ENCODE measurements at places on chromosomes 5 and 9.

- DNase-seq, result no peak
These were observed 52.1 kb downstream of the PPIC start for GRCh38 chr5:122984425-122984824.

DNA sequence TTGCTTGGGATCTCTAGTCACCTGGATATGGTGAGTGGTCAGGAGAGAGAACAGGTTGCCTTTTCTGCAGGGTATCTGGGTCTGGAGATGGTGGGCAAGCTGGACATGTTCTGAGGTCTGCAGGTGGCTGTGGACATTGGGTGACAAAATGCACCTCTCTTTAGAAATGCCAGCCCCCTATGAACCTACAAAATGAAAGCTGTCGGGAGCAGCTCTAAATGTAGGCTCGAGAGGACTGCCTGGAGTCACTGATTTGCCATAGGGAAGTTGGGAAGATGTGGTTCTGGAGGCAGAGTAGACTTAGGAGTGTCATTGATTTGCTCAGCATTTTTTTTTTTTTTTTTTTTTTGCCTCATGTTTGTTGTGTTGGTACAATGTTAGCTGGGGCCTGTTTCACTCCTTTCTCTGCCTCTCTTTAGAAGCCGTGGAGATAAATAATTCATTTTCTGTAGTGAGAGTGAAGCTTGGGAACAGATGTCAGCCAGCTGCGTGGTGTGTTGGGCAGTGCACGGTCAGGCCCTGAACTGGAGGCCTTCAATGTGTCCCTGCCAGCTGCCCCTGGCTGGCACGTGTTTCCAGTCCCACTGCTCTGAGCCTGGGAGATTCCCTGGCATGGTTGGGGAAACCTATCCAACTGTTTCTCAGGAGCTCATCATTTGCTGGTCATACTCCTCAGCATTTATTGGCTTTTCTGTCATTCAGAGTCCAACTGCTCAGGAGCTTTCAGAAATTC, 5.4 kb downstream of the RGS3 start:
- DNase-seq, result no peak

- no peak for DNase-seq
These were observed 45.4 kb downstream of the RCL1 start for GRCh38 chr9:4838189-4838546.

DNA sequence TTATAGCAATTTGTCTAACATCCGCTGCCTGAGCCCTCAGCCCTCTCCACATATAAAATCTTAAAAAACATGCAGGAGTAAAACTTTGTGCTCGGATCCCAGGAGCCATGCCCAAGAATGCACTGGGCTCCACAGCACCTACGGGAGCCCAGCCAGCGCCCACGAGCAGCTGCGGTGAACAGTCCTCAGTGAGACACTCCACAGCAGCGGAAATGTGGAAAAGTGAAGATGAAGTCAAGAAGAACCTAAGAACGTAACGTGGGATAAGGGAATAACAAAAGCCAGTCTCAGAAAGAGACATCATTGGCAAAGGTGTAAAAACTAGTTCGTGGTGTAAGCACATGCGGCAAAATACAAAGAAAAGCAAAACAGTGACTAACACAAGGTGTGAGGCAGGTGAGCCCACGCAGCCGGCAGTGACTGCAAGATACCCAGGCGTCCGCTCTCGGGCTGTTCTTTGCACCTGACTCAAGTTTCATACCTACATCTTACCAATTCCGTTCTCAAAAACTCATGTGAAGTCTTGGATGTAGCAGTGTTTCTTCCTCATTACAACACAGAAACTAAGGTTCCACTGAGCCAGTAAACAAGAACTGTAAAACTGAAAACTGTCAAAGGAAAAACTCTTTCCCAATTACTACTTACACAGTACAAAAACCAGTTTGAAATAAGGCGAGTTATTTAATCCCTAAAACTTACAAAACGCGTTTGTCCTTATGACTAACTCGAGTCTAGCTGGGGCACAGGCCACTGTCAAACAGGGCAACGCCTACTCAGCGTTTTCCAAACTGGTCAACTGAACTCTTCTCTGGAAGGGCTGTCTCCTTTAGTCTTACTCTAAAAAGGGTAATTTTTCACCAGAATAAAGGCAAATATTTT, 1.7 kb downstream of the CAMSAP1 start:
- no peak for DNase-seq

DNA sequence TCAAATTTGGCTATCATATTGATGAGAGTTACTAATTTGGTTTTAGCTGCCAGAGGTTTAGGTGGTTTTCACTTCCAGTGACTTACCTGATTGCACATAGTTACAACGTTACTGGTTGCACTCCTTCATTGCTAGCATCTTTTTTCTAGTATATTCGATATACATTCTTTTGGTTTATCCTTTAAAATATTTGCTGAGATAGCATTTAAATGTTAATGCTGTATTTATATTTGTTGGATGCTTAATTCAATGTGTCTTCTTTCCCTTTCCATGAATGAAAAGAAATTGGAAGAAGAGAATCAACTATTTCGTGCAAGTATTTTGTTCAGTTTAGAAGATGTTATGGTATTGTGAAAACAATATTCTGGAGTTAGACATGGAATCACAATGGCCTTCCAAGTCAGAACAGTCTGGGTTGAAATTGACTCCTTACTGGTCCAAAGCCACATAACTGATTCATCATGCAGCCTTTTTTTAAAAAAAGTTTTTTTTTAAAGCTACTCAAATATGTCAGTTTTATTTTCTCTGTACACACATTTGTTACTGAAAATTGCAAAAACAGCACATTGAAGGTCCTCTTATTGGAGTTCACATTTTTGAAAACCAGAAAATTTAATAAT, 2.2 kb downstream of the SPIN1 start:
- DNase-seq, result no peak

- DNase-seq, result no peak
These were observed 632.4 kb upstream of the TYRP1 start for GRCh38 chr9:12060811-12061210.

GRCh38 chr9:127347831-127348776, 48.9 kb upstream of the SLC2A8 start:
- DNase-seq, result no peak

- no peak for DNase-seq
These were observed 190.1 kb downstream of the CWC27 start for GRCh38 chr5:64958757-64959391.

- no peak for DNase-seq
These were observed 92.6 kb downstream of the RASEF start for GRCh38 chr9:82970359-82970758.

DNA sequence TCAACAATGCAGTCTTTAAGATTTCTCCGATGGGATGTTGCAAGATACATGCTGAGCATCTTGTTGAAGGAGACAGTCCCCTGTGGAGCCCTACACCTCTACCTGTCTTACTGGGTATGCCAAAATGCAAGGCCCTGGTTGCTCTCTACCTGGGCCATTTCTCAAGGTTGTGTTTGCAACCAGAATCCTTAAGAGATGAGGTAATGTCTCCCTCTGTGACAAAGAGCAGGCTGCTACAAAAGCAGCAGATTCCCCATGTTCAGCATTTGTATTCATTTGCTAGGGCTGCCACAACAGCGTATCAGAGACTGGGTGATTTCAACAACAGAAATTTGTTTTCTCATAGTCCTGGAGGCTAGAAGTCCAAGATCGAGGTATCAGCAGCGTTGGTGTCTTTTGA, 138.4 kb upstream of the RPS23 start:
- no peak for DNase-seq

DNA sequence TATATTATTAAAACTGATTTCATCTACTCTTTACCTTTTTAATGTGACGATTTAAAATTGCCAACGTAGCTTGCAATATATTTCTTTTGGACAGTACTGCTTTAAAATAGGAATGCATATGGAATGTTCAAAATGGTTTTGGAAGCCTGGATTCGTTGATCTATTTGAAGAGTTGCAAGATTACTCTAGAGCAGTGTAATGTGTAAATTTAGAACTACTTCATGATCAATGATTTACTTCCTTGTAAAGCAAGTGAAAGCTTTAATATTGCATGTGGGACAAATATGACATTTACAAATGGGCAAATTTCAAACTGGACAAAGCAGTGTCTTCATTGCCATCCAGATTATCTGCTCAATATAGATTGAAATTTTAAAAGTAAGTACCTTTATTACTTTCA, 38.3 kb downstream of the PARP8 start:
- DNase-seq, result no peak

GRCh38 chr9:16206518-16206917, 653.7 kb downstream of the CCDC171 start:
- no peak for DNase-seq

DNA sequence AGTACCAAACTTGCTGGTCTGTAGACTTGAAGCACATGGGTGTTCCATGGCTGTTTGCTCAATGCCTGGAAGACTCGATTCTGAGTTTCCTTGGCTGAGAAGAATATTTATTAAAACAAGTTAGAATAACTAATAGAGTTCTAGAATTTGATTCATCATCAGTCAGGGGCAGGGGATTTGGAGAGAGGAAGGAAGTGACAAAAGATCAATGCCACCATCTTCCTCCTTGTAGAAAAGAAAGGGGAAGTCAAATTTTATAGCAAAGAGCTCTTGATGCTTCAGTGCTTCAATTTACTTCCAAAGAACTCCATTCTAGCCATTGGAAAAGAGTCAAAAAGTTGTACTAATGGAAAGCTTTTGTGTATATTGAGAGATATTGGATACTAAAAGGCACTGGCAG, 236.3 kb downstream of the MCTP1 start:
- DNase-seq, result no peak

DNA sequence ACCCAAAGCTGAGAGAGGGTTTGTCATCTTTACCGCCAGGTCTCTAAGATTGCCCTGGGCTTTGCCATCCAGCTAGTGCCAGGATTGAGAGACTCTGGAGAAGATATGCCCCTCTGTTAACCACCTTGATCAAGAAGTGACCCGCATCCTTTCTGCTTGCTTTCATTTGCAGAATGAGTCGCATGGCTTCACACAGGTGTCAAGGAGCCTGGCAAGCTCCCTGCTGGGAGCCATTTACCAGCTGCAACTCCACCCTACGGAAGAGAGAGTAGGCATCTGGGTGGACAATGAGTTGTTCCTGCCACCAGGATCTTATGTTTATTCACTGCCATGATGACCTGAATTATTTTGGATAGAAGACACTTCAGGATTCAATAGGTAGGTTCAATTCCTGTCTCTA, 43.0 kb downstream of the HSD17B3 start:
- peak; percentile 26 for DNase-seq

DNA sequence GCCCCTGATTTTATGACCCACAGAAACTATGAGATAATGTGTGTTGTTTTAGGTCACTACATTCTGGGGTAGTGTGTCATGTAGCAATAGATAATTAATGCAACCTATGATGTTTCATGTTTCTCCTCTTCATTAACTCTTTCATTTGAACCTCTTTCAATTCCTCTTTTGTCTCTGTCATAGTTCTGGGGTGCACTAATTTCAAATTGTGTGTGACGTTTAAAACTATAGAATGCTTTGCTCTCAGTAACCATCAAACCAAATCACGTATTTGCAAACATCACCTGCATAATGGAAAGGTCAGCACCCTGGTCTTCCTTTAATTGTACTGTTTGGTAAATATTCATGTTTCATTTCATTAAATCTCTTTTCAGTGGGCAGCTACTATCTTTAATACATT, 621.6 kb downstream of the TLR4 start:
- DNase-seq, result no peak

GRCh38 chr9:95415158-95415557, 97.6 kb upstream of the FANCC start:
- DNase-seq, result no peak

- DNase-seq, result no peak
These were observed 29.4 kb downstream of the CHD1 start for GRCh38 chr5:98899456-98899855.

DNA sequence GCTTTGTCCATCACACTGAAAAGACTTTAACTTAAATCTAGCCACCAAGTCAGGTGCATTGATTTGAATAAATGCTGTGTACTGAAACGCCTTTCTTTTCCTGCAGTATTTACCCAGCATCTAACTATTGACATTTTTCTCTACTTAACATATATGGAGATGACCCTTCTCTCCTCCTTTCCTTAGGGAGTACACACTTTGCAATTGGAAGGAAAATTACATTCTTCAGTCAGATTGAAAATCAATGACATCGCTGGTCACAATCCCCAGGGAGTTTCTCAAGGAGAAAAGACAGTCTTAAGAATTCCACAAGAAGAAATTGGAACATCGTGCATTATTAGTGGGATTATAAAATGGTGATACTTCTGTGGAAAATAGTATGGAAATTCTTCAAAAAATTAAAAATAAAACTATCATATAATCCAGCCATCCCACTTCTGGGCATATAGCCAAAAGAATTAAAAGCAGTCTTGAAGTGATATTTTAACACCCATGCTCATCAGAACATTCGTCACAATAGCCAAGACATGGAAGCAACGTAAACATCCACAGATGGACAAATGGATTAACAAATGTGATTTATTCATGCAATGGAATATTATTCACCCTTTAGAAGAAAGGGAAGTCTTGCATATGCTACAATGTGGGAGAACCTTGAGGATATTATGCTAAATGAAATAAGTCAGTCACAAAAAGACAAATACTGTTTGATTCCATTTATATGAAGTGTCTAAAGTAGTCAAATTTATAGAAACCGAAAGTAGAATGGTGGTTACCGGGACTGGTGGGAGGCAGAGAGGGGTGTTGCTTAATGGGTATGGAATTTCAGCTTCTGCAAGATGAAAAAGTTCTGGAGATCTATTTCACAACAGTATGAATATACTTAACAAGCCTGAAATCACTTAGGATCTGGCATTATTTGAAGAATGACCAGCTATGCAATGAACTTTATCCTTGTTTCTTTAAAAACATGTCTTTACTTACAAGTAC, 14.3 kb upstream of the FREM1 start:
- no peak for DNase-seq

GRCh38 chr5:78653681-78654366, 5.3 kb upstream of the LHFPL2 start:
- DNase-seq, result no peak

DNA sequence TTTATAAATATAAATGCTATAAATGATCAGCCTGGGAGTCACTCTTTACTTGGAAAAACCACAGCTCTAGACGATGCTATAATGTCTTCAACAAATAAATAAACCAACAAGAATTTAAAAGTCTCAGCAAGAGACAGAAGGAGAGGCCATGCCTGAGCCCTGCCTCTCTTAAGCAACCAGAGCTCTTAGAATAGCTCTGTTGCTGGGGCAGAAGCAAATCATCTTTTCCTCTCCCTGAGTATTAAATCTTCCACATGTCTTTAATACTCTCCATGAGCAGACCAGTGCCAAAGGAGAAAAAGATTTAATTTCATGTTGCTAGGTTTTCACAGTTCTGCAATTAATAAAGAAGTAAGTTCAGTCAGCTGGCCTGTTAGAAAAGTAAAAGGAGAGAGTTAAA, 408.0 kb upstream of the SLC30A5 start:
- no peak for DNase-seq

DNA sequence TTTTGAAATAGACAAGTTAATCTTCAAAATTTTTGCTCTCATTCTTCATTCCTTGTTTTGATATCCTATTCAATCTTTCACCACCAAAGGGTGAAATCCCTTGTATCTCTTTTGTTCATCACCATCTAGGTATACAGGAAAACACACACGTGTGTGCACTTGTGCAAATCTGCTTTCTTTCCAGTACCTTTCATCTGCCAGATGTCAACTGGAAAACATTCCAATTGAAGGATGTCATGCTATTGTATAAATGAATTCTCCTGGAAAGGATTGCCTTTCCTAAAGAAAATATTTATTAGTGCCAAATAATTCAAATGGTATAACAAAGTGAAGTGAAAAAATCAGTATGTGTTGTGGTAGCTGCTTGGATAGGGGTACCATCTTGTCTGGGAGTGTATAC, 123.7 kb downstream of the RANBP17 start:
- no peak for DNase-seq

GRCh38 chr9:132214027-132214622, 52.3 kb downstream of the NTNG2 start:
- DNase-seq, result peak; percentile 64

Measured in WTC11 (cell line).